ENCODE measurements at places on chromosomes 6 and 20.

- DNase-seq, result no peak
Measured at GRCh38 chr20:22403632-22404361, 180.6 kb downstream of the FOXA2 start.

- DNase-seq, result no peak
Measured at GRCh38 chr20:43188861-43189553, 699 bp downstream of the PTPRT start.

DNA sequence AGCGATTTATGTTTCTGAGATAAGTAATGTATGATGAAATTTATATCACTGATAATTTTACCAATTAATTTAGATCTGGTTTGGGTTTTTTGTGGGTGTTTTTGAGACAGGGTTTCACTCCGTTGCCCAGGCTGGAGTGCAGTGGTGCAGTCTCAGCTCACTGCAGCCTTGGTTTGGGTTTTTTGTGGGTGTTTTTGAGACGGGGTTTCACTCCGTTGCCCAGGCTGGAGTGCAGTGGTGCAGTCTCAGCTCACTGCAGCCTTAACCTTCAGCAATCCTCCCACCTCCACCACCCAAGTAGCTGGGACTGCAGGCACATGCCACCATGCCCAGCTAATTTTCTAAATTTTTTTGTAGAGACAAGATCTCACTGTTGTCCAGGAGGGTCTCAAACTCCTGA, 13.0 kb downstream of the MRS2 start:
- no peak for DNase-seq

GRCh38 chr6:96940322-96940721, 15.8 kb downstream of the KLHL32 start:
- DNase-seq, result no peak

- no peak for DNase-seq
Measured at GRCh38 chr20:20699917-20700316, 12.5 kb downstream of the RALGAPA2 start.

GRCh38 chr6:36984581-36985416, 1.2 kb downstream of the MTCH1 start:
- DNase-seq, result peak; percentile 77

- peak; percentile 11 for DNase-seq
Measured at GRCh38 chr6:37324131-37325033, 29.4 kb upstream of the RNF8 start.

- no peak for DNase-seq
Measured at GRCh38 chr6:87698547-87699006, 3.5 kb downstream of the AKIRIN2 start.

DNA sequence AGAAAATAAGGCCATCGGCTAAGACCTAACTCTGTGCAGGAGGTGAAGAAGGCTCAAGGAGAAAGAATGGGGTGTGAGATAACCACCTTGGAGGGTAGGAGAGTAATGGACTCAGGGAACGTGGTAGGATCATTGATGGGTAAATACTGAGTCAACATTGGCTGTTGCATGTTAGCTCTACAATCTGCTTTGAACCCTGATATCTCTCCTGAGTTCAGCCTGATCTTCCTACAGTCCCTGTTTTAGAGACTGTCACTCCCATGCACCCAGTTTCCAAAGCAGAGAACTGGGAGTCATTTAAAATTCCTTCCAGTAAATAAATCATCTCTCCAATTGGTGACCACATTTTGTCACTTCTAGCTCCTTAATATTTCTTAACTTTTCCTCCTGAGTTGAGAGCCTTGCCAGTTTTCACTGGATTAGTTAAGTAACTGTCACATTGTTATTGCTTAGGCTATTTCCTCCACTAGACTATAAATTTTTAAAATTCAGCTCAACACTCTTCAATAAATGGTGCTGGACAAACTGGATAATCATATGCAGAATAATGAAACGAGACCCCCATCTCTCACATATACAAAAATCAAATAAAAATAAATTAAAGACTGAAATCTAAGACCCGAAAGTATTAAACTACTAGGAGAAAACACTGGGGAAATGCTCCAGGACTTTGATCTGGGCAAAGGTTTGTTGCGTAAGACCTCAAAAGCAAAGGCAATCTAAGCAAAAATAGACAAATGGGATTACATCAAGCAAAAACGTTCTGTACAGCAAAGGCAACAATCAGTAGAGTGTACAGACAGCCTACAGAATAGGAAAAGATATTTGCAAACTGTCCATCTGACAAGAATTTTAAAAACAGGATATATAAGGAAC, 138.9 kb upstream of the TMEM170B start:
- DNase-seq, result no peak

- no peak for DNase-seq
Measured at GRCh38 chr20:32980131-32980941, 23.9 kb downstream of the SUN5 start.

GRCh38 chr6:140051521-140052512, 677.4 kb upstream of the CITED2 start:
- DNase-seq, result no peak

GRCh38 chr6:120869397-120869796, 464.9 kb downstream of the TBC1D32 start:
- no peak for DNase-seq

- DNase-seq, result no peak
Measured at GRCh38 chr6:13331516-13332348, 3.4 kb upstream of the TBC1D7 start.

DNA sequence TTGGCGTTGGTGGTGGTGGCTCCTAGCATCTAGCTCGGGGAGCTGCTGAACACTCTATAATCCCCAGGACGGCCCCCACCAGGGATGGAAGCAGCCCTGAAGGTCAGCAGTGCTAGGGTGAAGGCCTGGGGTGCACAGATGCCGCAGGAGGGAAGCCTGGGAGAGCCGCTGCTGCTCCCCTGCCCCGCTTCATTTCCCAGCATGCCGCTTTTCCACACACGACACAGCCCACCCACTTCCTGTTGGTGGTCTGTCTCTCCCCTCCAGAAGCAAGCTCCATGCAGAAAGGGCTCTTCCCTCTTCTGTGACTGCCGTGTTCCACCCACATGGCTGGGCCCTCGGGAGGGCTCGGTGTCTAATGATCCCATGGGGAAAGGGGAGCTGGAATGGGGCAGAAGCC, 35.3 kb downstream of the GNAS-AS1 start:
- no peak for DNase-seq

DNA sequence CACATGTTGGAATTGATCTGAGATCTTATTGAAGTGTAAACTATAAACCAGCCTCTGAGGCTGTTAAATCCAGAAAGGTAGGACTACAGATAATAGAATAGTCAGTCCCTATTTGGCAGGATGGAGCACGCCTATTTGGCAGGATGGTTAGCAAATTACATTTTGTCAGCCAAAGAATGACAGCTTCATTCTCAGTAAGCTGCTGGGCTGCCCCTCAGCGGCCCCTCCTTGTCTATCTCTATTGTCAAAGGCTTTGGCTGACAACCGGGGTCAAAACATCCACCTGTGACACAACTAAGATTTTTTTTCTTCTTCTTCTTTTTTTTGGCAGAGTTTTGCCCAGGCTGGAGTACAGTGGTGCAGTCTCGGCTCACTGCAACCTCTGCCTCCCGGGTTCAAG, 123.4 kb upstream of the ECI2 start:
- no peak for DNase-seq

GRCh38 chr6:112007805-112008204, 46.1 kb upstream of the CCN6 start:
- DNase-seq, result no peak

DNA sequence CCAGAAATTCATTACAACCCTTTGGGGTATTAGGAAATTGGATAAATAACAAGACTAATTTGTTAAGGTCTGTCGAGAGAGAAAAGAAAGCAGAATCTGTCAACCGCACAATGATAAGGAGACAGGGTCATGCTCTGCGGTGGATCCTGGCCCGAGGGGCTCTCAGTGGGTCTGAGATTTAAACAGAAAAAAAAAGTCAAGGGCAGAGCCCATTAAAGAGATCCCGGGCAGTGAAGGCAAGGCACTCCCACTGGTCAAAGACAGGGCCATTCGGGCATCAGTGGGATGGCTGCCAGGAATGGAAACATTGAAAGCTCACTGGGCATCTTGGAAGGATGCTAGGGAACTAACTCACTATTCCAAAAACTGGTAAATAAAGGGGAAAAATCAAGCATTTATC, 77.9 kb downstream of the GNAS-AS1 start:
- DNase-seq, result no peak

DNA sequence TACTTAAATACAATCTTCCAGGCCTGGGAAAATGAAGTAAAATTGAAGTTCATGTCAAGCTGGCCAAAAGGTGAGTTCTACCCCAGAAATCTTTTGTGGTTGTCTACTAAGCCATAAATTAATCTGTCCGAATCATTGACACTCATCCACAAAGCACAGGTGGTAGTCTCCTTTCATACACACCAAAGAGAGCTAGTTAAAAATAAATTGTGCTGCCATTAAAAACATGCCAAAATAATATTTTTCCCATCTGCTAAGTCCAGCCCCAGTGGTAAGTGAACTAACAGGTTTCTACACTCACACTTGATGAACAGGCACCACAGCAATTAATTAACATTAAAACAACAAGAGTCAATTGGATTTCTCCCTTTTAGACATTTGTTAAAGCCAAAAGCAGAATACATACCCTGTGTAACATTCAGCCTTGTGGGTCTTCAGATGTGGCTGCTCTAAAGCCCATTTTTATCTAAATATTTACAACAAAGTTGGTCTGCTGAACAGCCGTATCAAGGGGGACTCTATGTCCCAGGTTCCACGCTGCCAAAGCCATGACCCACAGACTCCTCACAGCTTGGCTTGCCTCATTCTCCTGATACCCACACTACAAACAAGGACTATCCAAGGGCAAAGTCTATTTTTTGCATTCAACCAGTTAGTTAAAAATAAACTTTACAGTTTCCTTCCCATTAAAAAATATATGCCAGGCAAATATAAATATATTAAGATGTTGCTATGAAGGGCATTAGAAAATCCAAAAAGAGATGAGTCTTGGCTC, 490.4 kb downstream of the BMP2 start:
- DNase-seq, result no peak

- DNase-seq, result no peak
Measured at GRCh38 chr6:33375143-33375671, 16.4 kb upstream of the KIFC1 start.

- DNase-seq, result no peak
Measured at GRCh38 chr20:54254596-54254995, 46.7 kb downstream of the PFDN4 start.

GRCh38 chr6:8006208-8006607, 58.0 kb downstream of the BLOC1S5 start:
- DNase-seq, result no peak

GRCh38 chr6:140661691-140662090, 1287.2 kb upstream of the CITED2 start:
- DNase-seq, result no peak

DNA sequence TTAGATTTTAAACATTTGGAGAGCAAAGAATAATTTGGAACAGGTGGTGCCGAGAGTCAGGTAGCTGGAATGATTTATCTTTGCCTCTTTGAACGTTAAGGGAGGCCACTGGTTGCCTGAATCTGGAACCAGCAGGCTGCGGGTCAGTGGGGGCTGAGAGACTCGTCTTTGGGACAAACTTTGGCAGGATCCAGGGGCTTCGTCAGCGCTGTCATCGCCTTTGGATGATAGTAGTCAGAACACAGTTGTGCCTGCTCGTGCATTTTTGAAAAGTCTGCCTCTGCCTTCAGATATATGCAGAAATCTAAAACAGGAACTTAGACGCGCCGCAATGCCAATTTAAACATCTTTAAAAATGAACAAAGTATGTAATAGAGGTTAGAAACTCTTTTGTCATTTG, 5.0 kb downstream of the EYA2 start:
- no peak for DNase-seq

DNA sequence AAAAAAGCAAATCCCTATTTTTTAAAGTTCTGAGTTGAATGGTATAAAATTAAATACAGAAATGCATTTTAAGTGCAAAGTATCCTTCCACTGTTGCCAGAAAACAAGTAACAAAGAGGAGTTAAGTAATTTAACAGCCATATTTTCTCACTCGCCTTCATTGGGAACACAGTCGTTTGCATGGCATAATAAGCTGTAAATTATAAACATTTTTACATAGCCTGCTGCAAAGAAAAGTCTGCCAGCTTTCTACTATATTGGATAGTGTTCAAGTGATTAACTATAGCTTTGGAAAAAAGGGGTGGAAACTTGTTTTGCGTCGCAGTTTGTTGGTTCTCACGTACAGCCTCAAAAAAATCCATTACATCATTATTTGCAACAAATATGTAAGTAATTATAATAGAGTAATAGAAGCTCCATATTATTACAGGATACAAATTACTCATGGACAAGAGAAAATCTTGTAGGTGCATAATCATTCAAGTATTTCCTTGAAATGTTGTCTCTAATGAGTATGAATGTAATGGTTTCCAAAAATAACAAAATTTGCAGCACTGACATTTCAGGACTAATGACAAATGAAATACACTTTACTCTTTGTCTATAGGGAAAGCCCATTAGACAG, 139.3 kb downstream of the PDSS2 start:
- DNase-seq, result no peak

DNA sequence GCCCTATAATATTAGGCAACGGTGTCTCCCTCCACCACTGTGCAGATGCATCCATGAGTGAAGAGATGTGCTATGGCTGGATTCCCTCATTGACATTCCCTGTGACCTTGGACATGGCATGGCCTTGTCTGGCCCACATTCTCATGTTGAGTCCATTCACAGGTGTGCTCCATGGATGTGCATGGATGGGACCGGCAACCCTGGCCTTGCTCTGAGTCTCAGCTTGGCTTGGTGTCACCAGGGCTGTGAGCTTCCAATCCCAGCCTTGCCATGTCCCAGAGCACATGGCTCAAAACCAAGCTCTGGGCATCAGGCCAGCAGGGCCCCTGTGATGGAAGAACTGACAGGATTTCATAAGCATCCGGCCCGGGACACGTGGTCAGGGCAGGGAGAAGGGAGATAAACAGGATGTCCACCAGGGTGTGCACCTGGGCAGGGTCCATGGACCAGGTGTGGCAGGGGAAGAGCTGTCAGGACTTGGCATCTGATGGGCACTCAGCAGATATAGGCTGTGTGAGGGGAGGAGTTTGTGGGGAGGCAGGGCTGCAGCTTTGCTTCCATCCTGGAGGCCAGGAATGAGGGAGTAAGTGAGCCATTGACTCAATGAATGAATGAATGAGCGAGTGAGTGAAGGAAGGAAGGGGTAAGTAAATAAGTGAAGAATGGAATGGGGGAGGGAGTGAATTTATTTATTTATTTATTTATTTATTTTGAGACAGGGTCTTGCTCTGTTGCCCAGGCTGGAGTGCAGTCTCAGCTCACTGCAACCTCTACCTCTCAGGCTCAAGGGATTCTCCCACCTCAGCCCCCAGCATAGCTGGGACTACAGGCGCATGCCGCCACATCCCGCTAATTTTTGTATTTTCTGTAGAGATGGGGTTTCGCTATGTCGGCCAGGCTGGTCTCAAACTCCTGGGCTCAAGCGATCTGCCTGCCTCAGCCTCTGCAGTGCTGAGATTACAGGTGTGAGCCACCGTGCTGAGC, 15.7 kb downstream of the NRSN2 start:
- DNase-seq, result peak; percentile 65

DNA sequence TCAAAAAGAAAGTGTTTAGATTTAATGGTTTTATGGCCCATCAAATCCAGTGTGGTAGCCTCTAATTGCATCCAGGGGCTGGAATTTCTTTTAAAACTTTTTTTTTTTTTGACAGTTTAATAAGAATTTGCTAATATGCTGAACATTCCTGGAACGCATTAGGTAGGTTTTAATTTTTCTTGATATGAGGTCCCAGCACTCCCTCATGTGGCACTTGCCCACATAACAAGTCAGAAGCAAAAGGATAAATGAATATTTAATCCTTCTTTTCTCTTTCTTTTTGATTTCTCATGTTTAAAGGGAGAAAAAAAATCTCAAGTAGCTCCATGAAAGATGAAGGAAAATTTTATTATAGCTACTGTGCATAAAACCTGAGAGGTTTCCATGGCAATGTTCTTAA, 13.5 kb downstream of the HAO1 start:
- no peak for DNase-seq

GRCh38 chr6:44041461-44042260, 85.6 kb downstream of the MRPL14 start:
- DNase-seq, result no peak

Data from stimulated activated naive CD8-positive, alpha-beta T cell treated with anti-CD3 and anti-CD28 coated beads, Interleukin-15, Interleukin-2, amounts not matched to agents 100 U/mL and 50 U/mL, for 24 hours (primary cell).